ENCODE measurements at places on chromosomes 5 and 9.

DNA sequence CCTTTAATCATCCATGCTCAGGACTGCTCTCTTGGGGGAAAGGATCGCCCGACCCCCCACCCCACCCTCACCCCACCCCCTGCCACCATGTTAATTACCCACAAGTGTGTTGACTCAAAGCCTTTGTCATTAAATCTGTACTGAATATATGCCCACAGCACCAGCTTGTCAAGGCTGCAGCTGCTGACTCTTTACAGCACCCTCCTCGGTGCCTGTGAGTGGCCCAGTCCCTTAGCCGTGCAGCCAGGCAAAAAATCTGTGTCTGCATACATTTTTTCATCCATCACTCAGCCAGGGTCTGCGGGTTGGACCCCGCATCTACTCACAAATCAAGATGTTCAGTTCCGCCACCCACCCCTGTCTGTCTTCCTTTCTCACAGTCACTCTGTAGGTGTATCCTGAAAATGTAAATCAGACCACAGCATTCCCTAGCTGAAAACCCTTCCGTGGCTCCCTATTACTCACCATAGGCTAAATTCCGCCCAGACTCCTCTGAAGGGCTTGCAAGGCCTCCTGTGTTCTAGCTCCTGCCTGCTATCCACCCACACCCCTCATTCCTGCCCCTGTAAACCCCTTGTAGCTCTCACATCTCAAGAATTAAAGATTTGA lies 53.7 kb upstream of the KCNIP1 start:
- no peak for DNase-seq

DNA sequence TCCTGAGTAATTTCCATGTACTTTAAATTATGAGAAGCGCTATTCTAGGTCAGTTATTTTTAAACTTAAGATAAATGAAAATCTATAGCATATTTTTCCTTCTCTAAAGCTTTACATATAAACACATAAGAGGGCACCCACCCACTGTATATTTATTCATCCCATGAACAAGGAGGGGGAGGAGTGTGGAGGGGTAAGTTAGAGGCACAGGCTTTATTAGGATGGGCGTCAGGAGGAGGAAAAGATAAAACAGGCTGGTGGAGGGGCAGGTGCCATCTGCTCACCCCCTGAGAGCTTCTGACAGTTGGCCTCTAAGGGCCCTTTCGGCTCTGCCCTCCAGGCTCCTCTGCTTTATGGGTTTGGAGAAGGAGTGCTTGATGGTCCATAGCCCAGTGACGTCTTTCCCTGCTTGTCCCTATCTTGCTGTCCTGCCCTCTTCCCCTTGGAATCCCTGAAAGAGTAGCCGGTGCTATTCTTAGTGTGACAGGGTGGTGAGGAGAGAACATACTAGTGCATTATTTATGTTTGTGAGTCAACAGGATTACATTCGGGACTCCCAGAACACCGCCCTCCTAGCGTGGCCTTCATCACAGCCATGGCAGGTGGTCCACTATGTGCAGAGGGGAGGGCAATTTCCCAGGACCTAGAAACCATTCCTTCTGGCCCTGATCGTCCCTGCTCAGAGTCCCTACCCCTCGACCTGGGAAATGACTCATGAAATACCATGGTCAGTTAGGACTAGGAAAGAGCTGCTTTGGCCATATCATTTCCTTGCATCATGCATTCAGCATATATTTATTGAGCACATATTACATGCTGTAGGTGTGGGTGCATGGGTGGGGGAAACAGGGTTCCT lies 7.9 kb upstream of the SYNPO start:
- DNase-seq = no peak

DNA sequence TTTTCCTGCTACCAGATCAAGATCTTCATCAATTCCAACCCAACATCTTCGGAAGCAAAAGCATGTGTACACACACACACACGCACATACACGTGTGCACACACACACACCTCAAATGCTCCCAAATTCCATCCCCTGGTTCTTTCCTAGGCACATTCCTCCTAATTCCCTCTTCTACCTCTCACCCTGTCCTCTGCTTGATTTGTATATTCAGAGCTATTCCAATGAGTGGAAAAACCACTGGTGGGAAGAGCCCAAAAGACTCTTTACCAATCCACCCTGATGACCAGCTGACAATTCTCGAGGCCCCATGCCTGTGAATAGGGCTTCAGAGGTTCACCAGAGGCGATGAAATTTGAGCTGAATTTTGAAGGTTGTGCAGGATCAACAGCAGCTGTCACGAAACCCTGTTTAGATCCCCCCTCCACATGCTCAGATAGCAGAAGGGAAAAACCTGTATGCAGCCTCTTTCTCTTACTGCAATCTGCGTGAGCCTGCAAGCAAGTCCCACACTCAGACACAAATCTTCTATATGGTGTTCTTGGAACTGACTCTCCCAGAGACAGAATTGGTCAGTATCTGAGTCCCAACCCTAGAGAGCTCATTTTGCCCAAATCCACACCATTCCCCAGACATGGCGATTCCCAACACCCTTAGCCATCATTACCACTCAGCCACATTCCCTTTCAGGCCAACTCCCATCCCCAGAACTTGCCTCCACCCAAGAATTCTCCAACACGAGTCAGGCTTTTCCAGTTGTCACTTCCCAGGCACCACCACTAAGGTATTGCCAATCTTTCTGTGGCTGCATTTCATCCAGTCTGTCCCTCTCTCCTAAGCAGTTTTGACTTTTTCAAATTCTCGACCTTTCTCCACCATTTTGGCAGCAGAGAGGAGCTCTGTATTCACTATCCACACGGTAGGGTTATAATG lies 4.3 kb upstream of the TRIO start:
- DNase-seq = no peak

- no peak for DNase-seq
These were observed 26.3 kb upstream of the TENT4A start for GRCh38 chr5:6686915-6687409.

DNA sequence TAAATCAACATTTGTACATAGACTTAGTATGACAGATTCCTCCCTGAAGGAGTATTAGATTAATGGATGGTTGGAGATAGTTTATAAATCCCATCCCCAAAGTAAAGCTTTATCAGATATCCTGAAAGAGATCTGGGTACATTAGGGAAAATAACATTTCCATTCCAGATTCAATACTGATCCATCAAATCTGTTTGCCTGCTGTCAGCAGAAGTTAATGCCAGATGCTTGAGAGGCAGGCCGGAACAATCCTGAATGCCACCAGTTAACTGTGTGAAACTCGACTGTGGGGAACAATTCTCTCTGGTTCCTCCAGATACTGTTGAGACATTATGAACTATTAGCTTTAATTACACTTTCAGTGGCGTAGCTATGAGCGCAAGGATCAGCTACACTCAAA lies 1166.8 kb downstream of the MAT2B start:
- DNase-seq = no peak

DNA sequence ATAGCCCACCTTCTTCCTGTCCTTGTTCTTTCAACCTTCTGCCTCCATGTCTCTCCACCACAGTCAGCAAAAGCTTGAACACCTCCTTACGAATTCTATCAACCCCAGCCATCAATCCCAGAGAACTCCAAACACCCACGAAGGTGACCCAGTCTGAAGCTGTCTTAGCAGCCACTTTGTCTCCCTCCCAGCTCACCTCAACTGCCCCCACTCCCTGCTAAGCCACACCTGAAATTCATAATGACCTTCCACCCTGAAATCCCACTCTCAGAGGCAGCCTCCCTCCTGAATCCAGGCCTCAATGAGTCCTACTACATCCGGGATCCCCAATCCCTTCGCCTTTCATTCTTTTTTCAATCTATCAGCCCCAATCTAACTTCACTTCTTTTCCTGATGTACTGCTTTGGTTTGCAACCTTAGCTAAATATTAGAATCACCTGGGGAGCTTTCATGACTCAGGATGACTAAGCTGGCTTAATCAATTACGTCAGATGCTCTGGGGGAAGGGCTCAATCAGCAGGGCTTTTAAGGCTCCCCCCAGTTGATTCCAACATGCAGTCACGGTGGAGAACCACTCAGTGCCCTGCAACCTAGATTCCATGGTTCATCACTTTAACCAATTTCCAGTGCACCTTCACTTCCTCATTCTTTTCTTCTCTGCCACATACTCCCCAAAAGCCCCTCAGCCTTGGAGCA lies 32.2 kb downstream of the BHMT start:
- DNase-seq = no peak

DNA sequence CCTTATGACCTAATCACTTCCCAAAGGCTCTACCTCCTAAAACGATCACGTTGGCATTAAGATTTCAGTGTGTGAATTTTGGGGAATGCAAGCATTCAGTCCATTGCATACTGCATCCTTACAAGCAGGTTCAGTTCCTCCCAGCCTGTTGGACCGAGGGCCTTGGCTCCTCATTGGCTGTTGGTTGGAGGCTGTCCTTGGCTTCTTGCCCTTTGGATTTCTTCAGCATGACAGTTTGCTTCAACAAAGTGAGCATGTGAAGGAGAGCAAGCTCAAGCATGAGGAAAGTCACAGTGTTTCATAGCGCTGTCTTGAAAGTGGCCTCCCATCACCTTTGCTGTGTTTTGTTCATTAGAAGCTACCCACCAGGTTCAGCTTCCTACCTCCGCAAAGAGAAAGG lies 109.5 kb downstream of the GADD45G start:
- no peak for DNase-seq

GRCh38 chr5:317086-317811 lies 4.3 kb upstream of the AHRR start:
- peak; percentile 75 for DNase-seq

DNA sequence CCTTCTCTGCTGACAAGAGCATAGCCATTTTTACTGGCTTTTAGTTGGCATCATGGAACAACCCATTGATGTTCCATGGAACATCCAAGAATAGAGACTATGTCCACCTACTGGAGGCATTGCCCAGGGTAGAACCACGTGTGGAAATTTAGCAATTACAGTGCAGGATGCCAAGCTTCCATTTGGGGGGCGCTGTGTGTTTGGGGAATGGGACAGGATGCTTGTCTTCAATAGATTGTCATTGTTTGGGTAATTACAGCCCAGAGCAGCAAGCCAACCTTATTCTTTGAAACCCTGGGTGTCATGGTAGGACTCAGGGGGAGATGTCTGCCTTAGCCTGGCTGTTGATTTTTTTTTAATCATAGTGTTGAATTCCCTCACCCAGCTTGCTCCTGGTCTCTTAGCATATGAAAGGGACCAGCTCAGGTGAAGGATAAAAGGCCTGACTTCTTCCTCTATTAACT lies 171.1 kb downstream of the DOCK2 start:
- DNase-seq = no peak

GRCh38 chr9:73923796-73924195 lies 573.3 kb upstream of the RORB start:
- DNase-seq = no peak

DNA sequence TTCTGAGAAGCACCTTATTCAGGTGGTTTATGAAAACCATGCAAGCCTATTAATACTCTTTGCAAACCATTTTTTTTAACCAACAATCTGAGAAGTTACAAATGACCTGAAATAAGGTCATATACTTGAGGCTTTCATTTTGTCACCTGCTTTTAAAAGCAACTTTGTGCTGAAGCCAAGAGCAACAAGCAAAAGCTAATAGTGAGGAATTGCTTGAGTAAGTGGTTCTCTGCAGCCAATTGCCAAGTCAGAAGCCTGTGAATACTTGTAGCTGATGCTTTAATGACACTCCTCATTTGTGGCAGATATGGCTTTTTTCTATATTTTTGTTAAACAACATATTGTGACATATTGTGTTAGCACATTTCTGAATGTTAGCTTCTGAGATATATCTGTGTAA lies 126.7 kb upstream of the ZNF608 start:
- DNase-seq = no peak

- DNase-seq = peak; percentile 4
These were observed 399.3 kb upstream of the CDH9 start for GRCh38 chr5:27437594-27438200.

GRCh38 chr9:35650341-35651158 lies at the start of gene SIT1:
Gene SIT1 (minus strand): TSS chr9:35650931. CDS start chr9:35650853, 78 bp downstream.
- peak; percentile 50 for DNase-seq

DNA sequence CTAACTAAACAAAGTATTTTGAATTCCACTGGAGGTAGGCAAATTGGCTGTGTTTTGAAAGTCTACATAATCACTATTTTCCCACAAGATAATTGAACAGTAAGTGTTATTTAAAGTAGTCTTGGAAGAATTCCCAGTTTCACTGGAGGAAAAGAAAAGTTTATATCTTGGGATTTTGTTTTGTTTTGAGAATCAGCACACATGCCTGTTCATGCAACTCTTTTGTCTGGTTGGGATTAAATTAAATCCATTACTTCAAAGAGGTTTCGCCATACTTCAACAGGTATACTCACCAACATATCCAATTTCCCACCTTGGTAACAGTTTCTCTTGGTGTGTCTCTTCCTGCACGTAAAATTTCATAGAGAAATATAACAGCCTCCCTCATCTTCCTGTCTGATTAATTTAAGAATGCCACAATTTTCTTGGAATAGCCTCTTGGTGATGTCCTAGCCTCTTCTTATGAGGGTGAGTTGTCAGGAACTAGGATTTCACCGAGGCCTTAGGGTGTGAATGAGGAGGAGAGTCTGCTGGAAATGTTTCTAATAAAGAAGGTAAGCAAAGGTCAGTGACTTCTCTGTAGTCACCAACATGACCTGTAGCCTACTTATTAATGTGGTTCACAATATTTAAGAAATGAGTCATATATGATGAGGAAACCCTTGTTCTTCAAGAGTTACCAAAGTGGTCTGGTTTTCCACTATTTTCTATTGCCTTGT lies 48.1 kb downstream of the ITGA2 start:
- no peak for DNase-seq

DNA sequence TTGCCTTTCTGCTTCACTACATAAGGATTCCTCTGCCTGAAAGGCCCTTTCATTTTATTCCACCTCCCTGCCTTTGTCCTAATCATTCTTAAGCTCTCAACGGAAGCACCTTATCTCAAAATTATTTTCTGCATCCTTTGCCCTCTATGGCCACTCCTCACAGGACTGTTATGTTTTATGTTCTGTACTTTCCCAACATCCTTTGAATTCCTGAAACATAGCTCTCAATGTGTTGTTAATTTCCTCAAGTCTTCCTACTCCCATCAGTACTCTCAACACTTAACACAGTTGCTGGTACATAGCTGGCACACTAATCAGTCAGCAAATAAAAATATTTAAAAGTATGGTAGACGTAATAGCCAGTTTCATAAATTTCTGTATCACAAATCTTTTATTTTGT lies 193.0 kb downstream of the RFX3 start:
- no peak for DNase-seq

DNA sequence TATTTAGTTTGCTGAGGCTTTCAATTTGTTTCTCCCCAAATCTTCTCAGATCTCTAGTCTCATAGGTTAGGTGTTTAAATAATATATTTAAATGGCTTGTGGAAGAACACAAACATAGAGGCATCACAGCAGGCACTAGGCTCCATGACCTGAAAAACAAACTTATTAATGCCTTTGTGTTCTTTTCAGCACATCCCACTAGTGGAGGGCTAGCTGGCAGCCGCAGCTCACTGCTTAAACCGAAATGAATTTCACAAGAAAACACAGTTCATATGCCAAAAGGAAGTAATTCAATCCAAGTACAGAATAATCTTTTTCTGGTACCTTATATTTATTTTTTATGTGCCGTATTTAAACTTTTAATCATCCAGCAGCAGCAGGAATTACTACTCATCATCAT lies 382.5 kb downstream of the PLK2 start:
- DNase-seq = no peak

All from NCI-H1436 (cell line).